Progenitor cell of endocrine pancreas (in vitro differentiated cells): ENCODE measurements at places on chromosomes 13 and 19.

DNA sequence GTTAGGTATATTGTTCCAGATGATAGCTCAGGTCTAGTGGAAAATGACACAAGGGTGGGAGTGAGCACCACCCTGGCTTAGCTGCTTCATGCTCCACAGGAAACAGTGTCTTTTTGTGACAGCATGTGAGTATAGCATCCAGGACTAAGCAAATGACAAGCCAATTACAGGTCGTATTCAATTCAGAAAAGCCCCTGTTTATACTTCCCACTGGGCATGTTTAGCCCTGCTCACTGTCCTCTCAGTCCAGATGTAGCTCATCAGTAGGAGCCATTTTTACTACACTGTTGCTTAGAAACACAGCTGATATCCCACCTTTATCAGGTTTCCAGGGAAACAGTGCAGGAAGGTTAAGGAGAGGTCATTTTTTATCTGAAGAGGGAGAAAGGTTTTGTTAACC lies 8.0 kb downstream of the ABHD13 start:
- DNase-seq, result no peak

DNA sequence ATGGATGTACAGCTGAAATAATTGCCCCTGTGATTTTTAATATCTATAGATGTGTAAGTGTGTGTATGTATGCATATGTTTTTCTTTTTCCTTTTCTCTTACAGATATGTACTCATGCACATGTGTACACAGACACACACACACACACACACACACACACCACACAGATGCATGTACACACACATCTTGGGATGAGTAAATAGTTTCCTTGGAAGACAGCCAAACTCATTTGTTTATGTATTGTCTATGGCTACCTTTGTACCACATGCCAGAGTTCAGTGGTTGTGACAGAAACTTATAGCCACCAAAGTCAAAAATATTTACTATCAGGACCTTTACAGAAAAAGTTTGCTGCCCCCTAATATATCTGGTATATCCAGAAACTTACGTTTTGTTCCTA lies 192.6 kb downstream of the MAB21L1 start:
- DNase-seq, result no peak

DNA sequence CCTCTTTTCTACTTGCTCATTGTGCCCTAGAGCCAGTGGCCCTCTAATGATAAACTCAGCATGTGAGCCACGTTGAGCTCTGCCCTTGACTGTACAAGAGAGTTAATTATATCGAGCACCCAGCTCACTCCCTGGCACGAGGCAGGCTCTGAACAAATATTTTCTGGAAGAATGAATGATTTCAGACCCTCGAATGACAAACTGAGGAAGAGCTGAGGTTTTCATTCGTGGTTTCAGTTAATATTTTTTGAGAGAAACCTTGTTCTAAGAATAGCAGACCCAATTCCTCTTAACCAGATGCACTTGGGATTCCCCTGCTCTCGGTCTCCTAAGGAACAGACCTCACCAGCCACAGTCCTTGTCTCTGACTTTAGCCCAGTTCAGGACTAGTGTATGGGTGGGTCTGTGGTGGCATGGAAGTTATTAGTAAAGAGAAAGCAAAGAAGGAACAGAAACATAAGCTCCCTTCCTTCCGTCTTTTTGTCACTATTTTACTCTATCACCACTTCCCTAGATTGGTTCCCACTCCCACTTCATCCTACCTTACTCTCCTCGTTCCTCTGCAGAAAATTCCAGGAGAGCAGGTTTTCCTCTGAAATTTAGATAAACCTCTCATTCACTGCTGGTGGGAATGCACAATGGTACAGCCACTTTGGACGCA lies 22.1 kb upstream of the WDFY2 start:
- DNase-seq, result no peak

DNA sequence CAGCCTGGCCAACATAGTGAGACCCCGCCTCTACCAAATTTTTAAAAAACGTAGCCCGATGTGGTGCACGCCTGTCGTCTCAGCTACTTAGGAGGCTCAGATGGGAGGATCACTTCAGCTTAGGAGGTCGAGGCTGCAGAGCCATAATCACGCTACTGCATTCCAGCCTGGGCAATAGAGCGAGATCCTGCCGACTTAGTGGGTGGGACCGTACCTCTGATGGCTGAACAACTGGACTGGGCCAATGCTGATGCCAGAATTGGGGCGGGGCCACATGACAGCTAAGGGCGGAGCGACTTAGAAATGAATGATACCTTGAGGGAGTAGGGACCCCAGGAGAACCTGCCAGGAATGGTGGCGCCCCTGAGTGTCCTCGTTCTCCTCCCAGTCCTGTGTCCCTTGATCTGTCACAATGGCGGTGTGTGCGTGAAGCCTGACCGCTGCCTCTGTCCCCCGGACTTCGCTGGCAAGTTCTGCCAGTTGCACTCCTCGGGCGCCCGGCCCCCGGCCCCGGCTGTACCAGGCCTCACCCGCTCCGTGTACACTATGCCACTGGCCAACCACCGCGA lies 3.6 kb downstream of the LTBP4 start:
- DNase-seq, result no peak

DNA sequence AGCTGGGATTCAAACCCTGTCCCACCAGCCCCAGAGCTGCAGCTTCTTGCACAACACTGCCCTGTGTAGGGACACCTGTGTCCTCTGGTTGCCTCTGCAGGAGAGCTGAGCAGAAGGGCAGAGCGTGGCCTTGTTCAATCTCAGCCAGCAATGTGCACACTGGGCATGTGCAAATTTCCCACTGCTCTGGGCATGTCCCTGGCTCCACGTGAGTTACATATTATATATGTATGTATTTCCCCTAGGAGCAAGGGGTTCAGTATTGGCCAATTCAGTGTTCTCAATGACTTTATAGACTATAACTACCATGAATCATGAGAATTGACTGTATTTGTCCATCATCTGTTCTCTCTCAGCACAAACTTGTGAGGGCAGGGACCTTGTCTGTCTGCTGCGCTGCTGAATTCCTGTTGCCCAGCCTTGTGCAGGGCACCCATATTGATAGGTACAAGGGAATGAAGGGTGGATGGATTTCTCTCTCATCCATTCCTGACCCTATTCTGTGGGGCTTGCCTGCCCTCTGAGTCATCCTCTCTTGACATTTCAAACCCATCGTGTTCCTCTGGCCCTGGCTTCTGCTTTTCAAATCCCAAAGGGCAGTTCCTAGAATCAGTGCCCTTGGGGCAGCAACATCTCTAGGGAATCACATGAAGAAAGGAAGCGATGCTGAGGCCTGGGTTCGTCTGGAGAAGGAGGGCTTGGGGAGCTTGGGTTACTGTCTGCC lies 69.7 kb downstream of the ERICH6B start:
- DNase-seq, result no peak

- no peak for DNase-seq
Measured at GRCh38 chr13:44230736-44231135, 142.9 kb upstream of the SERP2 start.

DNA sequence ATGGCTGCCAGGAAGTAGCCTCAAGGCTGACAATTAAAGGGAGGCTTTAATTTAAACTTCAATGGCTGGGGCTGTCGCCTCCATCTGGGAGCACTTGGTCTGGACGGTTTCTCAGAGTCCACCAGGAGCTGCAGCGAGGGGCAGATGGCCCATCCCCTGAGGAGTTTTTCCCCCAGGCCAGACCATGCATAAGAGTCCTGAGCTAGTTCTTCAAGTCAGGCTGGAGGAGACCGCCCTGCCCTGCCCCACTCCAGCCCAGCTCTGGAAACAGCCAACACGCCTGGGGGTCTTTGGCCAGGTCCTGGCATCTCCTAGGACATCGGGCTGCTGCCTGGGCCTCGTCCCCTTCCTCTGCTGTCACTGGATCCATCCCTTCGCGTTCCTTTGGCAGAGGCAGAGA lies 5.3 kb upstream of the ACTN4 start:
- DNase-seq, result no peak

DNA sequence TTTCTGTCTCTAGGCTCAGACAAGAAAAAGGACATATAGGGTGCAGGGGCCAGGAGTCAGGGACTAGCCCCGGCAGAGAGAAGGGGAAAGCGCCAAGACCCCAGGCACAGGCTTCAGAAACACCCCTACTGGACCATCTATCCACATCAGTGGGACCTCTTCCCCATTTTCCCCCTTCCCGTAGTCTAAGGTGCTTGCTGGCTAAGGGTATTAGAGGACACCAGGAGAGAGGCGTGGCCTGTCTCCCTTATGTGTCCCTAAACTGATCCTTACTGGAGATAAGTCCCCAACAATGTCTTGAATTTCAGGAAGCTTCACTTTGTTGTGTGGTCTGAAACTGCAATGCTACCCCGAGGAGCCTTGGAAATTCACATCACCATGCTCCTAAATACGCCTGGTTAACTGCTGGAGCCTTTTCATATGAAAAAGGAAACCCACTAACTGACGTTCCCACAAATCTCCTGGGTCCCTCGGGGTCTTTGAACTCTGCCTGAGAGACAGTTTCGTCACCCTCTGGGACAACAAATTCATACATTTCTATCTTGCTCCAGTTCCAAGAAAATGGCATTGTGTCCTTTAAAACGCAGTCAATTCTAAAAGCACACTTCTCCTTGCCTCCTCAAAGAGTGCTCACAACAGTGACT lies 197.7 kb downstream of the COL4A1 start:
- no peak for DNase-seq

GRCh38 chr19:29139227-29139626 lies 73.7 kb downstream of the UQCRFS1 start:
- DNase-seq, result no peak

- DNase-seq, result no peak
Measured at GRCh38 chr19:54461210-54461609, 2.4 kb downstream of the LENG9 start.

DNA sequence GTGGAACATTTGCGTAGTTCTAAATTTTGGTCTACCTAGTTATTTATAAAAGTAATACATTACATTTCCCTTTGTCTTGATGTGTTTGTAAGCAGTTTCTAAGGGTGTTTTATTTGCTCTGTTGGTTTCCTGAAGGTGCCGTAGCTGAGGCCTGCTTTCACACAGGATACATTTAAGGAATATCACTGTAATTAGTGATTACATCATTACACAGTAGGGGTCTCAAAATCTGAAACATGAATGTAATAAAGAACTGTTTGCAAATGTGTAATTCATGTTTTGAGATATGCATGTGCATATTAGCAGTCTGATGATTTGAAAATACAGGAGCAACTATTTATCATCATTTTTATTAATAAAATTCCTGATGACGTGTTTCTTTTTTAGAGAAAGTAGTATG lies 281.8 kb downstream of the MTUS2 start:
- DNase-seq, result no peak

- DNase-seq, result no peak
Measured at GRCh38 chr13:50588491-50589130, 254.9 kb downstream of the DLEU7 start.

DNA sequence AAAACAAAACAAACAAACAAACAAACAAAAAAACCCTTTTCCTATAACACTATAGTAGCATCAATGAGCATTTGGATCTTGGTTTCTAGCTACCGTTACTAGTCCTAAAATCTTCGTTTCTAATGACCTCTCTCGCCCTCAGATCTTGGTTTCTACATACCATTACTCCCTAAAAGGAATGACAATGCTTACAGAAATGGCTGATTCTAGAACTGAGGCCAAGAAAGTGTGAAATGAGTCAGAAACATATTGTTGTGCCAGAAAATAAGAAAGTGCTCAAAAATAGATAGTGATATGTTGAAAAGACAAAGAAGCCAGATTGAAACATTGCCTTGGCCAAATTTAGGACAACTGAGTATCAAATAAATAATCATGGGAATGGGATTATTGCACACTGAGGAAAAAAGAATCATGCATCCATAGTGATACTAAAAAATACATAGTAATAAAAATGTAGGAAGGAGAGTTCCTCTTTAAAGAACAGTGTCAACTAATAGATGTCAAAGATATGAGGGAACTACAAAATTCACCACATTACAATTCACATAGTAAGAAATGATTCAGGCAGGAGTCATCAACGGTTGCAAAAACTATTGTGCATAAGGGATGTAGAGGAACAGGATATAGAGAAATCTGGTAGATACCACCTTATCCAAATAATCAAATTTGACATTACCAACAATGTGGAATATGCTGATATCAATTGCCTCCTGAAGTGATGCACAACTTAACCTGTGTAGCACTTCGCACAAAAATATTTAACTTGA lies 386.6 kb downstream of the DIAPH3 start:
- no peak for DNase-seq

DNA sequence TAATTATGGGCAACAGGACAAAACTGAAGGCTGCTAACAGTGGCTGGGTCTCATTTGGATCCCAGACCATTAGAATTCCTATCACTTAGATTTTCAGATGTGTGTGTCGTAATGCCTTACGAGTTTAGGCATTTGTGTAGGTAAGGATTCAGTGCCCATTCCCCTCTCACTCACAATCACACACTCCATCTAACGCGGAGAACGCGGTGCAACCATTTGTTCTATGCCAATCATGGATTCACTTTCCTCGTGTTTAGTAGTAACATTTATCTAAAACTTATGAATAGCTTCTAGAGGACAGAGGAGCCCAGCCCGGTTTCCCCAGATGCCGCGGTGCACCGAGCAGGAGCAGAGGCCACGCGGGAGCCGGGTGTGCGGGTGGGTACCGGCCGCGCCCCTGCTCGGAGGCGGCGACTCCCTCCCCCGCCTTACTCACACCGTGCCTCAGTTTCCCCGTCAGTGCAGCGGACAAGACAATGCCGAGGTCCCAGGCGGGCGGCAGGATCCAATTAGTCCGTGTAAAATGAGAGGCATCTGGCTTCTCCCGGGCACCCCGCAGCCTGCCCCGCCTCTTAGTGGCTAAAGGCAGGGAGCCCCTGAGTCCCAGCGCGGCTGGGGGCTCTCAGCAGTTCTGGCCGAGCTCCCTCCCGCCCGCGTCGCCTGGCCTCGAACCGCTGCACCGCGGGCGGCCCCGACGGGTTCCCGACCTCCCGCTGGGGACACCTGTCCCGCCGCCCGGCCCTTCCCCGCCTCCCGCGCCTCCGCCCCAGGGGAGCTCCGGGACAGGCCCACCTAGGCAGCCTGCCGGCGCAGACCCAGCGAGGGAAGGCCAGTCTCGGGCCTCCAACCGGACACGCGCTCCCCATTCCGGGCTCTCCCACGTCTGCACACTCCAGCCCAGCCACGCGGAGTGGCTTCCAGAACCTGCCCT lies 5.9 kb upstream of the C1QTNF9B start:
- DNase-seq, result no peak

DNA sequence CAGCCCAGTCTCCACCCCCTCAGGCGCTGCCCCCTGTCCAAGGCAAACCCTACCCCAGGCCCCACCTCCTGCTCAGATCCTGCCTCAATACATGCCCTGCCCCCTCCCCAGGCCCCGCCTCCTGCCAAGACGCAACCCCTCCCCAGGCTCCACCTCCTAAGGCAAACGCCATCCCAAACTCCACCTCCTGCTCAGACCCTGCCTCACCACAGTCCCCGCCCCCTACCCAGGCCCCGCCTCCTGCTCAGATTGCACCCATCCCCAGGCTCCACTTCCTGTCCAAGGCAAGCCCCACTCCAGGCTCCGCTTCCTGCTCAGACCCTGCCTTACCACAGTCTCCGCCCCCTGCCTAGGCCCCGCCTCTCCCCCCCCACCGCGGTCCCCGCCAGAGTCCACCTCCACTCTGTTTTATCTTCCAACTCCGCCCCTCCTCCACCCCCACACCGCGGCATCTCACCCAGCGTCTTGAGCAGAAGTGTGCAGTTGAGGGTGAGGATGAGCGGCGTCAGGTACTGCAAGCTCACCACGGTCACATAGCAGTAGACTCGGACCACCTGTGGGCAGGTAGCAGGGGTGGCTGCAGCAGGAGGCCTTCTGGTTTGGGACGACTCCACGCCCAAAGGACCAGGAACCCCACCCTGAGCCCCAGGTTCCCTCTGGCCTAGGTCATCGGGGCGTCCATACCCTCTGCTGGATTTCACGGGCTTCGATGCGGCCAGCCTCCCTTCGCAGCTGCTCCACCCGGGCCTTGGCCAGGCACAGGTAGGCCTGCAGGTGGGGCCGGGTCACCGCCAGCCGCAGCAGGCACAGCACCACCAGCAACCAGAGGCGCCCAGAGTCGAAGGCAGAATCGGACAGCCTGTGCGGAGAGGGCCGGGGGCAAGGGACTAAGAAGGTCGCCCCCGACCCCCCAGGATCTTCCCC lies 17.7 kb downstream of the TMEM161A start:
- peak; percentile 59 for DNase-seq
